ENCODE measurements at places on chromosomes 4 and X.

DNA sequence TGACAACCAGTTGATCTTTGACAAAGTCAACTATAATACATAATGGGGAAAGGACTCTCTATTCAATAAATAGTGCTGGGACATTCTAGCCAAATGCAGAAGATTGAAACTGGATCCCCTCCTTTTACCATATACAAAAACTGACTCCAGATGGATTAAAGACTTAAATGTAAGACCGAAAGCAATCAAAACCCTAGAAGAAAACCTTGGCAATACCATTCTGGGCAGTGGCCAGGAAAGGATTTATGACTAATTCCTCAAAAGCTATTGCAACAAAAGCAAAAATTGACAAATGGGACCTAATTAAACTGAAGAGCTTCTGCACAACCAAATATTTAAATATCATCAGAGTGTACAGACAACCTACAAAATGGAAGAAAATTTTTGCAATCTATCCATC, 185.1 kb downstream of the NPNT start:
- DNase-seq = no peak

GRCh38 chr4:149708513-149709130, 107.0 kb downstream of the IQCM start:
- peak; percentile 16 for DNase-seq

- DNase-seq = no peak
These were observed 35.5 kb upstream of the SMAD1 start for GRCh38 chr4:145446184-145446583.

GRCh38 chr4:169241464-169241863, 29.3 kb downstream of the SH3RF1 start:
- DNase-seq = no peak

GRCh38 chrX:131626681-131627296, 82.9 kb downstream of the OR13H1 start:
- DNase-seq = no peak

GRCh38 chr4:153465615-153466080, 512 bp upstream of the TMEM131L start:
- peak; percentile 37 for DNase-seq

- DNase-seq = no peak
These were observed 358.2 kb upstream of the CLNK start for GRCh38 chr4:11042760-11043159.

GRCh38 chrX:37825215-37825842, 22.0 kb downstream of the DYNLT3 start:
- no peak for DNase-seq

GRCh38 chr4:174753021-174753420, 76.0 kb downstream of the GLRA3 start:
- no peak for DNase-seq

DNA sequence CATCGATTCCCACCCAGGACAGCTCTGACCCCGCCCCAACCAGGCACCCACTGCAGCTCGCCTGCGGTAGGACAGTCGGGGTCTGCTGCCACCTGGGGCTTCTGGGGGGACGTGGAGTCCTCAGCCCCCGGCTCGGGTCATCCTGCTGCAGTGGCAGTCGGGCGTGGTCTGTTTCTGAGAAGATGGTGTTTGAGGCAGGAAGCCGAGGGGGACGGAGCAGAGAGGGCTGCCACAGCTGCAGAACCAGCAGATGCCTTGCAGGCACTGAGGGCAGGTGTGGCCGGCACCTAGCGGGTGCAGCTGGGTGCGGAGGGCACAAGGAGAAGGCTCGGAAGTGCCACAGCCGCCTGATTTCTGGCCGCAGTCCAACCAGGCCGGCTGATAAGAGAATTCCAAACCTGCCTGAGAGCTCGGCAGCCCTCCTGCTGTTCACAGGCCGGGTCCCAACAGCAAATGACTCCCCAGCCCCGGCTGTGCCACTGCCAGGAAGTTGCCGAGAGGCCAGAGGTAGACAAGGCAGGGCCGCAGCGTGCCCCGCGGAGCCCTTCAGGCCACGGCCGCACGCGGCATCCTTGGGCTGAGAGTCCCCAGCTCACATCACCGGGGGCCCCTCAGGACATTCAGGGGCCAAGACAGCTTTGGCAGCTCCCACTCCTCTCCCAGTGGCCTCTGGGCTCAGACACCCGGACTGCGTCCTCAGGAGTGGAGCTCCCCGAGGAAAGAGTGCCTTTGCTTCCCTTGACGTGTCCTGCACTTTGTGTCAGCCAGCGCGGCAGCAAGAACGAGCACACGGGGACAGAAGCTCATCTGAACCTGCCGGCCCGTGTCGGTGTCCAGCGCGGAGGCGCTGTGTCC, 9.4 kb upstream of the CPLX1 start:
- no peak for DNase-seq

GRCh38 chr4:139973015-139973414, 181.0 kb downstream of the MAML3 start:
- DNase-seq = peak; percentile 15

DNA sequence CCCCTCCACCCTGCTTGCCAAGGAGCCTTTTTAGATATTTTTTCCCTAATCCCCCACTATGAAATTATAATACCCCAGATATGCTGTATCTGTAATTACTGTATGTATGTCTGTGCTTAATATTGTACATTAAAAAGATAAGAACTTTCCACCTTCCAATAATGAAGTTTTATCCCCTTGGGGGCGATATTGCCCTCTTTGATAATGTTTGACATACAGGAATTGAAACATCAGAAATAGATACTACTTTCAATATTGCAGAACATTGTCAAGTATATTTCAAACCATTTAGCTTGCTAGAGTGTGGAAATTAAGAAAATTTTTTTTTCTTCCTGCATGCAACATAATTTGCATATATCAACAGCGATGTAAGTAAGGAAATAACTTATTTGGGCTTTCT, 58.9 kb downstream of the NAF1 start:
- DNase-seq = no peak

DNA sequence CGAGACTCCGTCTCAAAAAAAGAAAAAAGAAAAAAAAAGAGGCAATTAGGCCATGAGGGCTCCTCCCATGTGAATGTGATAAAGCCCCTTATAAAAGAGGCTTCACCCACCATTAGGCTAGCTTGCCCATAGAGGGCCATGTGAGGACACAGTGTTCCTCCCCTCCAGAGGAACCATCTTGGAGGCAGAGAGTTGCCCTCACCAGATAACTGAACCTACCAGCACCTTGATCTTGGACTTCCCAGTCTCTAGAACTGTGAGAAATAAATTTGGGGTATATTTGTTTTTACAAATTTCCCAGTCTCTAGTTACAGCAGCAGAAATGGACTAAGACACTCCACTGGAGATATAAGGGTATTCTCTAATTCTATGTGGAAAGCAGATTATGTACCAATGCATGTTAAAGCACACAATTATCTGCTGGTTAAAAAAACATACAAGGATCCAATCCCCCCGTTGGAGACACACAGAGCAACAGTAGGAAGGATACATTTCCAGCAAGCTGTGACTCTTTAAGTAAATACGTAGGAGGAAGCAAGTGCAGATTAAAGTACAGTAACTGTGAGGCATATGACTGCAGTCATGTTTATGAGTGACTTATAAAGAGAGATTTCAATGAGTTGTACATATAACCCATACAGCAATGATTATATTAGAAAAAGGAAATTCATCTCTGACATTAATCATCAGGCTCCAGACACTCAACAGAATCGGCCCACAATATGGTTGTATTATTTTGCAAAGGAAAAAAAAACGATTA, 21.4 kb downstream of the SH3RF1 start:
- no peak for DNase-seq

DNA sequence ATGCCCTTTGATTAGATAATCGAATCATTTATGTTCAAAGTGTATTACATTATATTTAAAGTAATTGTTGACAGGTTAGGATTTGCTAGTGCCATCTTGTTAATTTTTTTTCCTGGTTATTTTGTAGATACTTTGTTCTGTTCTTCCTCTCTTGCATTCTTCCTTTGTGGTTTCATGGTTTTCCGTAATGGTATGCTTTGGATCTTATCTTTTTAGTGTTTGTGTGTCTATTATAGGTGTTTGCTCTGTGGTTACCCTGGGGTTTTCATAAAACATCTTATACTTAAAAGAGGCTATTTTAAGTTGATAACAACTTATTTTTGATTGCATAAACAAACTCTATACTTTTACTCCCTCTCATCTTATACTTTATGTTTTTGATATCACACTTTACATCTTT, 108.2 kb upstream of the SRD5A3 start:
- no peak for DNase-seq

DNA sequence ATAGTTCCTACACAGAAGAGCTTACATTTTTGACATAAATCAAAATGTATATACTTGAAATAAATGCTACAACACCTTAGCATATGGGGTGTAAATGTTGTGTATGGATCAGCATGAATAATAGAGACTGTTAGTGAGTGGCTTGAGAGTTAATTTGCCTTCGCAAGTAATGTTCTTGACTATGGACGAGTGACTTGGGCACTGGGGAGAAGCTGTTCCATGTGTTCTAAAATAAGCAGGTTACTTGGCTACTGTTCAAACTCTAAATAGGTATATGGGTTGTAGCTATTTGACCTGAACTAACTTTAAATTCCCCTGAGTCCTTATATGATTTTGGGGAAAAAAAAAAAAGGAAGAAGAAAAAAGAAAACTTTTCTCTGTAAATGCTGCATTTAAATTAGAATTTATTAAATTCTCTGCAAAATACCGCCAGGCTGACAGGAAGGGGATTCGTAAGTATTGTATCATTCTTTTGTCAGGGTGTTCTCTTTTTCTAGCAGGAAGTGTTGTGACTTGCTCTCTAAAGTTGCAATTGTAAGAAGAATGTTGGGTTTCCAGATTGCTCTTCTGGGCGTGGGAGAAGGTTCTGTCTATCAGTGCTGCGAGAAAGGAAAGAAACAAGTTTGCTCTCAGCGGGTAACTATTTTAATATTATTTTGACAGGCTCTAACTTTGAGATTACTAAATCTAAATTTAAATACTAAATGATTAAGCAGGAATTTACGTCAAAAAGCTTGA, 32.2 kb downstream of the PLS3 start:
- peak; percentile 55 for DNase-seq

DNA sequence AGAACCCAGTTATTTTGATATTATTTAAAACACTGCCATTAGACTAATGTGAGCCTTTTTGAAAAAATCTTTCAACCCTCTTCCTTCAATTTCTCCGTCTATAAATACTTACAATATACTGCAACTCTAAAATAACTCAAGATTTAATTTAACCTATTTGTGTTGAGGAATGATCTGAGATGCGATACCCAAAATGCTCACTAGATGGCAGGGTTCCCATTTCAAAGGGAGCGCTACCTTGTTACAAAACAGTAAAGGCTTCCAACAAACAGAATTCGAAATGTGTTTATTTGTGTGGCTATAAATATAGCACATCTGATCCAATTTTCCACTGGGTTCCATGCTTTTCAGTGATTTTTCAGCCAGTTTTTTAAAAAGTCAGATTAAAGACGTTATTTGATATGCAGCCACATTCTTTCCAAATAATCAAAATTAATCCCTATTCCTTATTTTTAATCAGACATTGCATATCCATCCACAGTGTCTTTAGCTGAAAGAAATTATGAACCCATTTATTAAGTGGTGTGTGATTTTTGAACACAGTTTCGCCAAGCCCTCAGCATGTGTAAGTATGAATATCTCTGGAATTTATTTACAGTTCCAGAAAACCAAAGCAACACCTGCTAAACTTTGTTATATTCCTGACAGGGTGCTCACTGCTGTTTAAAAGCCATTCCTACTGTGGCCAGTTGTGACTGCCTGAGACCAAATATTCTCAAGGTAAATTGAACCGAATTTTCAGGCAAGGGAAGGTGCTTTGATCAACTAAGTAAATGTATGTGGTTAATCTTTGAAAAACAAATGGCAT, 668.0 kb upstream of the LCORL start:
- peak; percentile 8 for DNase-seq

DNA sequence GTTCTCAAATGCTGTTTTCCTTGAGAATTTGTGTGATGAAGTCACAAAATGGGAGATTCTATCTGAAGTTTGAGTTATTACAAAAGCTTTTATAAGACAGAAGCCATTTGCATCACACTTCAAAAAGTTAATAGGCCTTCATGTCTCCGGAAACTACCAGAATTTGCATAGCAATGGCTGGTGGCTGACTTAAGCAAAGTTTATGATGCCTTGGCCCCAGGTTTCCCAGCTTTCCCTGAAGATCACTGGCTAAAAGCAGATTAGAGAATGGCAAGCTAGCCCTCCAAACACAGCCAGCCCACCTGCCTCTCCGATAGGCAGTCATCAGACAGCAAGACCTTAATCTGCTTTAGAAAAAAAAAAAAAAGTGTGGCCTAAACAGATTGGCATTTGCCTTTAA, 197.8 kb downstream of the HS3ST1 start:
- DNase-seq = no peak

- peak; percentile 86 for DNase-seq
These were observed 139.7 kb downstream of the PACRGL start for GRCh38 chr4:20839957-20840356.

DNA sequence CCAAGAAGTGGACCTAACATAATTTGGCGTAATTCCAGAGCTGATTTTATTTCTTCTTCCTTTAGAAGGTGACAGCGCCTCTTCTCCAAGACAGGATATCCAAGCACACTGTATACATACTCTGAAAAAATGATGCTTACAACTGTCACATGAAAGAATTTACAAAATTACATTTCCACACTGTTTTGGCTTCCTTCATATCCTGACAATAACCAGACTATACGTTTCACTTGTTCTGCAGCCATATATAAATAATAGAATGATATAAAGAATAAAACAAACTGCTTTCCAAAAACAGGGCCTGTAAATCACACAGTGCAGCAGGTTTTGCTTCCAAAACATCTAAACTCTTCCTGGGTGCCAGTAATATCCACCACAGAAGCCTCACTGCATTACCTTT, 141.6 kb downstream of the FBXO8 start:
- DNase-seq = no peak

- no peak for DNase-seq
These were observed 14.8 kb downstream of the TECRL start for GRCh38 chr4:64394469-64394868.

GRCh38 chrX:150475461-150475860, 93.0 kb upstream of the MTM1 start:
- DNase-seq = no peak

GRCh38 chr4:1111259-1111809, 2.0 kb downstream of the RNF212 start:
- no peak for DNase-seq

DNA sequence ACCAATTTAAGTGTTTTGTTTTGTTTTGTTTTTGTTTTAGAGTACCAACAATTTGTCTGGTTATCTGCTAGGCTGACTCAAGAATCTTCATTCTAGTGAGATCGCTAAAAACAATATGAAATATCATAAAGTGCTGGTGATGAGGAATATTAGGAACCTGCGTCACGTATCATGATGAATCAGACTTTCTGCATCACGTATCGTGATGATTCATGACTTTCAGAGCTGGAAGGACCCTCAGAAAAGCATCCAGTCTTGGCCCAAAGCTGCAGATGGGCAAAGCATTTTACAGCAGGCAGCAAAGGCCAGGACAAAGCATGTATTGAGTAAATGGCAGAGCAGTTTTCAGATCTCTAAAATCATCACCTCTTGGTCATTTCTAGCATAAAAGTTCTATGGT, 278.0 kb upstream of the BOD1L1 start:
- no peak for DNase-seq
